ENCODE measurements at places on chromosomes 16 and 17.

DNA sequence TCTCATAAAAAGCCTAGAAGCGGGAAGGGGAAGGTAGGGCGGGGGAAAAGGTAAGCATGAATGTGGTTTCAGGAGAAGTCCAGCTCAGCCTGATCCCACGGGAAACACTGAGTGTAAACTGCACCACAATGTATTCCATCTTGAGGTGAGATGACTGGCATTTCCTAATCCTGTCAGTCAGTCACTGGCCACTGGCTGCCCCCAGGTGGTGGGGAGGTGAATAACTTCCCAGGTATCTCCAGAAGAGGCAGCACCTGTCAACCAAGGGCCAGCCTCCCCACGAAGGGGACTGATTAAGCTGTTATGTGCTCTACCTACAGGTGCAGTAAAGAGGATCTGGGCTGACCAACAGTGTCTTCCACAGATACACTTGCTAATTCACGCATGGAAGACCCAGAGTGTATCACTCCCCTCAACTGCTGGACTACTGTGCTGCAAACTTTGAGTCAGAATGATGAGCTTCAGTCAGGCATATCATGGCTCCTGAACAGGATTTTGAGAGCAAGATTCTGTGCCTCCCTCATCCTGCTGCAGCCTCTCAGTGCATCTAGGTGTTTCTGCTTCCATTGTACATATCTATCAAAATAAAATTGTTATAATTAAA lies 108.5 kb upstream of the CCL2 start:
- peak; percentile 27 for DNase-seq

- peak; percentile 48 for DNase-seq
Observed at GRCh38 chr17:50944054-50944901, 78.1 kb upstream of the TOB1 start.

DNA sequence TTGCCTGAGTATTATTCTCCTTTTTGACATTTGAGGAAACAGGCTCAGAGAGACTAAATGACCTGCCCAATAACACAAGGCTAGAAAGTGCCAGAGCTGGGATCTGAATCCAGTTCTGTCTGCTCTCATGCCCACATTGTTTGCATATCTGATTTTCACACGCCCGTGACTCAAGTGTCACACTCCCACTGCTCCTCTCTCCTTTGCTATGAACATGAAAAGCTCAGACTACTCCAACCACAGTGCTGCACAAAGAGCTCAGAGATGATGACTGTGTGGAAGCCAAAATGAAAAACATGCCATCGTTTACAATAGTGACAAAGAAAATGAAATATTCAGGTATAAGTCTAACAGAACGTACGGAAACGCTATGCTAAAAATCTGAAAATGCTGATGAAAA lies 107.9 kb downstream of the SMG6 start:
- DNase-seq = peak; percentile 44

GRCh38 chr17:74862108-74862901 lies 2.6 kb upstream of the GRIN2C start:
- peak; percentile 56 for DNase-seq

- no peak for DNase-seq
Observed at GRCh38 chr16:48282636-48283263, 35.4 kb upstream of the ABCC11 start.

GRCh38 chr17:78727476-78728229 lies 54.4 kb downstream of the CYTH1 start:
- no peak for DNase-seq

Data from stimulated activated CD8-positive, alpha-beta memory T cell treated with anti-CD3 and anti-CD28 coated beads, Interleukin-7, amount 100 ng/mL, for 24 hours (primary cell).